ENCODE measurements at places on chromosomes 16 and 17. TPM values are rescaled to one million over a fixed set of nuclear protein-coding genes. Genes with fewer than 3 reads are reported as not detected.

- no peak for DNase-seq
These were observed at the start of gene SLC16A11 for GRCh38 chr17:7043497-7044198. TSS of gene SLC16A11 (minus strand) at chr17:7044092. CDS start at chr17:7043513, 579 bp downstream.

DNA sequence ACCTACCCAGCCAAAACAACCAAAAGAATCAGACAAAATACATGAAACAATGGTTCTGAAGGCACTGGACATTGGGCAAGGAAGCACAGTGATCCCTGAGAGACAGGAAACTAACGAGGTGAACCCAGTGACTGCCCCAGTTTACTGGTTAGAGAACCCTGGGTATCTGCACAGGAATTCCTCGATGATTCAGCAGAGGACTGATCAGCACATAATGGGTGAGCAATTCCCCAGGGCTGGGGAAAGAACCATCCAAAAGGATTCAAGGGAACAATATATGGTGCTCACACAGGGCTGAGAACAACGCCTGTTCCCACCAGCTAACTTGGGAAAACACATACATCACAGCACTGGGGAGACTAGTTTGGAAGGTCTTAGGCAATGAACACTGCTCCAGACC is 167.2 kb downstream of the PARN start:
- no peak for DNase-seq

- no peak for DNase-seq
These were observed 33.7 kb downstream of the MYO18A start for GRCh38 chr17:29146369-29146972.

DNA sequence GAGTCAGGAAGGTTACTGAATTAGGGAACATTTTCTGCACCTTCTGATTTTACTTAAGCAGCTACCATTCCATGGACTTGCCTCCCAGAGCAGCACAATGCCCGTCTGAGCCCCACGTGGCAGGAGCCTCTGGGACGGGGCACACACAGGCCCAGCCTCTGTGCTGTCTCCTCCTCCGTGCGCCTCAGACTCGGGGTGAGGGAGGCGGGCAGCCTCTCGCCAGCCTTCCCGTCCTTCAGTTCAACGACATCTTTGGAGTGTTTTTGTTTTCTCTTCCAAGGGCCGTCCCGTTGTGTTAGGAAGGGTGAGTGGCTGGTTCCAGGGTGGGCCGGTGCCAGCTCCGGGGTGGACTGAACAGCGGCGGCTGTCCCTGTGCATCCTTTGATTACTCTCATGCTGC is 31.8 kb downstream of the NDEL1 start:
- no peak for DNase-seq

- DNase-seq = no peak
These were observed 28.2 kb downstream of the ST3GAL2 start for GRCh38 chr16:70410734-70411133.

HOXB2 gene
- 22.1 TPM for total RNA-seq

DNA sequence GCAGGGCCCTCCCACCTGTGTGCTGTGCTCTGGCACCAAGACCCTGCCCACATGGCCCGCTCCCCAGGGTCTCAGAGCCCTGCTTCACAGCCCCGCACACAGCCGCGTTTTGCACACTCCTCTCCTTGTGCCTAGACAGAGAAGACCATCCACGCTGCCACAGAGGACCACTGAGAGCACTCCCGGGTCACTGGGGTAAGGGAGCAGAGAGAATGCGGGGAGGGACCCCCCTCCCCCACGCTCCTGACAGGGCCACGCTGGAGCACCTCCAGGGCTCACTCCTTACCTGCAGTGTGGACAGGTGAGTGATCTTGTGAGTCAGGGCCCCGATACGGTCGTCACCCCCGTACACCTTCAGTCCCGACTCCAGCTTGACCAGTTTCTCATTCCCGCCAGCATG is 7.0 kb downstream of the HAGH start:
- DNase-seq = no peak

GRCh38 chr16:49620158-49620868 is 235.6 kb downstream of the ZNF423 start:
- peak; percentile 82 for DNase-seq

REXO5 gene
- 3.1 TPM for total RNA-seq

DNA sequence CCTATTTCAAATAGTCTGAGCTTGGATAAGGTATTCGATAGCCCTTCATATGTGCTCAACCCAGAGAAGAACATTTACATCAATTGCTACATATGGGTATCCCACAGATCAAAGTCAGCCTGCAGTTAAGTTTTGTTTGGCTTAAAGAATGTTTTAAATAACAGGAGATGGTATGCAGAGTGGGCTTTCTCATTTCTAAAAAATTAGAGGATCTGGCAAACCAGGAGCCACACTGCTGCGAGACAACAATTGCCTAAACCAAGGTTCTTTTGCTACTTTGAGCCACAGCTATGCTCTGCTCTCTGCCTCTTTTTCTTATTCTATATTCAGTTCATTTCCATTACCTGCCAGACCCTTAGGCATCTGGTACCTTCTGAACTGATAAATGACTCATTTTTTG is 30.2 kb upstream of the ARHGAP44 start:
- no peak for DNase-seq

GRCh38 chr17:50026046-50026675 is 29.7 kb upstream of the ITGA3 start:
- DNase-seq = no peak

DNA sequence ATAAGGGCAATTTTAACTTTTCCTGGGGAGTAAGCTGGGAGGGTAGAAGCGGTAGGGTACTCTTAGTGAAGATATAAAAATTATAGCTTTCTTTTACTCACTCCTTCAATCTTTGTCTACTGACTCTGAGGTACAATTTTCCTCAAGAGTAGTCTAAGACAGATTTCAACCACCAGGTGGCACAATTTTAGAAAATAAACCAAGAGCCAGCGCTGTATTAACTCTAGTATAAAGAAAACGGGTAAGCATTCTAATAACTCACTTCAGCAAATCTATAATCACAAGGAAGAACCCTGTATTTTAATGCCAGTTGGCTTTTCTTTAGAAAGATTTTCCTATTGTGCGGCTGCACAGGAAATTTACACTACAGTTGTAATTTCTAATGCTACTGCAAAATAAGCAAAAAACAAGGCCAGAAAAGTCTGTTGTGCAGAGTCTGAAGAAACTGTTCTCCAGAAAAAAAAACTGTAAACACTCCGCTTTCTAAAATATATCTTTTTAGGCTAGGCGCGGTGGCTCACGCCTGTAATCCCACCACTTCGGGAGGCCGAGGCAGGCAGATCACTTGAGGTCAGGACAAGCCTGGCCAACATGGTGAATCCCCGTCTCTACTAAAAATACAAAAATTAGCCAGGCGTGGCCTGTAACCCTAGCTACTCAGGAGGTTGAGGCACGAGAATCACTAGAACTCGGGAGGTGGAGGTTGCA is 1.9 kb downstream of the CMC2 start:
- DNase-seq = no peak

DNA sequence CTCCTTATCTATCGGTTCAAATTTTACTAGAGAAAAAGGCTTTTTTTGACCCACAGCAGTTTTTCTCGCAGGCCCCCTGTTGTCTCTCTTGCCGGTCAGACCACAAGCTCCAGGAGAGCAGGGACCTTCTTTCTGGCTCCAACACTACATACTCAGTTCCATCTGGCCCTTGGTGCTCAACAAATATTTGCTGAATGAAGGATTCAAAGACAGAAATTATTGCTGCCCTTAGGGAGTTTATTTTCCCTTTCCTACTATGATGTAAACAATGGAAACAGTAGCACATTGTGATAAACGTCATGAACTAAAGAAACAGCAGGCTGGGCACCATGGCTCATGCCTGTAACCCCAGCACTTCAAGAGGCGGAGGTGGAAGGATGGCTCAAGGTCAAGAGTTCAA is 59.0 kb upstream of the ATP2A3 start:
- DNase-seq = no peak

SPATA22 gene
- total RNA-seq = not detected

GRCh38 chr16:57946181-57946801 is 24.6 kb downstream of the CNGB1 start:
- DNase-seq = no peak

- no peak for DNase-seq
These were observed 391.4 kb downstream of the NPIPA8 start for GRCh38 chr16:17945080-17945601.

- DNase-seq = no peak
These were observed 34.2 kb downstream of the ITGAE start for GRCh38 chr17:3766779-3767178.

DNA sequence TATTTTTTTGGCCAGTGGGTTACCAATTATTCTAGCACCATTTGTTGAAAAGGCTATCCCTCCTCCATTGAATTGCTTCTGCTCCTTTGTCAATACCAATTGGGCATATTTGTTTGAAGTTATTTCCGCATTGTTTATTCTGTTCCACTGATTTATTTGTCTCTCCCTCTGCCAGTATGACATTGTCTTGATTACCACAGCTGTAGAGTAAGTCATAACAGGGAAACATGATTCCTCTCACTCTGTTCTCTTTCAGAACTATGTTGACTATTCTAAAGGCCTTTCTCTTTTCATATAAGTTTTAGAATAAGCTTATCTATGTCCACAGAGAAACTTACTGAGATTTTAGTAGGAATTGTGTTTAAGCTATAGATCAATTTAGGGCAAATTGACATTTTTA is 94.3 kb downstream of the MAP2K6 start:
- no peak for DNase-seq

GNG13 gene
- total RNA-seq = not detected

DNA sequence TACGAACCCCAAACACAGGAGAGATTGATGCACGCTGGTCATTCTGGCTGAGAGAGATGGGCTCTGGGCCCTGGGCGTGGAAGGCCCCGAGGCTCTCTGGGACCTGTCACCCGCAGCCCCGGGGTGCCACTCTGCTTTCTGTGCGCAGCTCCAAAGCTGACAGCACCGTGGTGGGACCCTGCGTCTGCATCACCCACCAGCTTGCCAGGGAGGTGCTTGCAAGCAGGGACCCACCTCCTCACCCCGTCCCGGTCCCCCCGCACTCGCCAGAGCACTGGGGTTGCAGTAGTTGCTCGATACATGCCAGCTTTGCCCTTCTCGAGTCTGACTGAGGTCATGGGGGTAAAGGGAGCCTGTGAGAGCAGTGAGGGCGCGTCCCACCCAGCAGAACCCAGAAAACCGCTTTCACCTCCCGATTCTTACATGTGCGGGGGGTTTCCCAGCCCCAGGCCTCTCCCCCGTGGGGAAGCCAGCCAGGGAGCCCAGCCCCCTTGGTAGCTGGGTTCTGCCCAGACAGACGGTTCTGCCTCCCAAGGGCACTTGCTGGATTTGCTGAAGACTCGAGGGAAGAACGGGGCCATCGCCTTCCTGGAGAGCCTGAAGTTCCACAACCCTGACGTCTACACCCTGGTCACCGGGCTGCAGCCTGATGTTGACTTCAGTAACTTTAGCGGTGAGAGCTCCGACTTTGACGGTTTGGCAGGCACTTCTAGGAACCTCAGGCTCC is 12.5 kb downstream of the CARD14 start:
- no peak for DNase-seq

TAC4 gene
- total RNA-seq = not detected

ZSCAN10 gene
- not detected for total RNA-seq

ARHGDIG gene
- 3.5 TPM for total RNA-seq

DNA sequence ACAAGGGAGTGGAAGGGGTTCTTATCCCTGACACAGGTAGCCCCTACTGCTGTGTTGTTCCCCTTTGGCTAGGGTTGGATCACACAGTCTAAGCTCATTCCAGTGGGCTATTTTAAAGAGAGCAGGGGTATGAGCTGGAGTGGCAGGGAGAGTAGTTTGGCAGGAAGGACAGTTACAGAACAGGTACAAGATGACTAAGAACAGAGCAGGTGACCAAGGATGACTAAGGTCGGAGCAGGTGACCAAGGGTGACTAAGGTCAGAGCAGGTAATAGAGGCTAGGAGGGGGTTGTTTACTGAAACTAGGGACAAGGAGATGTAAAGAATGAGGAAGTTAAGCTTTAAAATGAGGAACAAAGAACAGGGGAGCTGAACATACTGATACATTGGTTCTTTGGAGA is 58.8 kb downstream of the UTP18 start:
- no peak for DNase-seq

DNA sequence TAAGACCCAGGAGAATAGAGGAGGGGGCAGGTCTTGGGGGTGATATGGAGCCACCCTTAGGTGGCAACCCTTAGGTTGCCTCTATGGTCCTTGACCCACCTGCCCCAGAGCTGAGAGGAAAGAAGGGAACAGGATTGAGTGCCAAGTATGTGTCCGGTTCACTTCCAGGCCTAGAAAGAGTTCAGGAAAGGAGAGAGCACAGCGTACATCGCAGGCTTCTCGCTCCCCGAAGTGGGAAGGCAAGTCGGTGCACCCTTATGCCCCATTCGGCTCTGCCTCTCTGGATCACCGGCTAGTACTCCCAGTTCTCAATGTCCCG is 631 bp downstream of the SP6 start:
- DNase-seq = no peak

DNA sequence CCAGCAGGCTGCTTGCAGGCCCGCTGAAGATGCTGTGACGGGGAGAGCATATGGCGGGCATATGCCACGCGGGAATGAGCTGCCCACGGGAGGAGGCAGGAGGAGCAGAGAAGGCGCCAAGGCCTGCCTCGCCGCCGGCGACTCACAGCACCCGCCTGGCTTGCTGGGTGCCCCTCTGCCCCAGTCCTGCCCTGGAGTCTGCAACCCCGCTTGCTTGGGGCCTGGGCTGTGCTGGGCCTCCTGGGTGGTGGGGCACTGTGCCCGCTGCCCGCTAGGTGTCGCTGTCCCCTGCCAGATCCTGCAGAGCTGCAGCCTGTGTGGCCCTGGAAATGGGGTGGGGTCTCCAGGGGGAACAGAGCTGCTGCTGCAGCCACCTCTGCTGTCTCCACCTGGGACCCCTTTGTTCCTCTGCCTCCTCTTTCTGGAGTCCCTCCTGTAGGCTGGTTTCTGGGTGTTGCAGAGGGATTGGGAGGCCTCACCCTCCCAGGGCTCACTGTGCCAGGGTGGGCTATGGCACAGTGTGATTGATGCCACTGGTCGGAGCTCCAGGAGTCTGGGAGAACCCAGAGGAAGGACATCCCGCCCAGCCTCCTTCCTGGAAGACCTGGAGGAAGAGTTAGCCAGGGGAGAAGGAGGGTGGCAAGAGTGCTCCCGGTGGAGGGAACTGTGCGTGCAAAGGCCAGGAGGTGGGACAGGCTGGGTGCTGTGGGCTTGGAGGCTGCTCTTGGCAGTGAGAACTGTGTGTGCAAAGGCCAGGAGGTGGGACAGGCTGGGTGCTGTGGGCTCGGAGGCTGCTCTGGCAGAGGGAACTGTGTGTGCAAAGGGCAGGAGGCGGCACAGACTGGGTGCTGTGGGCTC is 141.0 kb upstream of the CIBAR2 start:
- peak; percentile 24 for DNase-seq
